ENCODE measurements at places on chromosomes 7 and 10.

GRCh38 chr7:2782121-2782520 lies 62.0 kb downstream of the GNA12 start:
- no peak for DNase-seq

GRCh38 chr10:17226891-17227303 lies 1.1 kb upstream of the VIM start:
- DNase-seq: no peak

DNA sequence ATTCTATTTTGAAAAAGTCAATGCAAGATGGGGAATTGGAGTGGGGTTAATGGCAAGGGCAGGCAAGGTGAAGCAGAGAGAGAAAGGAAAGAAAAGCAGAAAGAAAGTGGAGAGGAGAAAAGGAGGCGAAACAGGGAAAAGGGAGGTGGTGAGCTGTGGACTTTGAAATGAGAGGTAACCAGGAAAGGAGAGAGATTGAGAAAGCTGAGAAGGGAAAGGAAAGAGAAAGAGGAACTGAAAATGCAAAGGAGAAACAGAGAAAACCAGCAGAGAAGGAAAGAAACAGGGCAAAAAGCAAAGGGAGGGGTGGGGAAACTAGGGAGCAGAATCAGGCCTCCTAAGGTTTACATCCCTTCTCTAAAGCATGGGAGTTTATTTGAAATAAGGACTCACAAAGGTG lies 72.5 kb upstream of the TPK1 start:
- no peak for DNase-seq

- no peak for DNase-seq
Observed at GRCh38 chr10:70352401-70353097, 29.9 kb downstream of the LRRC20 start.

DNA sequence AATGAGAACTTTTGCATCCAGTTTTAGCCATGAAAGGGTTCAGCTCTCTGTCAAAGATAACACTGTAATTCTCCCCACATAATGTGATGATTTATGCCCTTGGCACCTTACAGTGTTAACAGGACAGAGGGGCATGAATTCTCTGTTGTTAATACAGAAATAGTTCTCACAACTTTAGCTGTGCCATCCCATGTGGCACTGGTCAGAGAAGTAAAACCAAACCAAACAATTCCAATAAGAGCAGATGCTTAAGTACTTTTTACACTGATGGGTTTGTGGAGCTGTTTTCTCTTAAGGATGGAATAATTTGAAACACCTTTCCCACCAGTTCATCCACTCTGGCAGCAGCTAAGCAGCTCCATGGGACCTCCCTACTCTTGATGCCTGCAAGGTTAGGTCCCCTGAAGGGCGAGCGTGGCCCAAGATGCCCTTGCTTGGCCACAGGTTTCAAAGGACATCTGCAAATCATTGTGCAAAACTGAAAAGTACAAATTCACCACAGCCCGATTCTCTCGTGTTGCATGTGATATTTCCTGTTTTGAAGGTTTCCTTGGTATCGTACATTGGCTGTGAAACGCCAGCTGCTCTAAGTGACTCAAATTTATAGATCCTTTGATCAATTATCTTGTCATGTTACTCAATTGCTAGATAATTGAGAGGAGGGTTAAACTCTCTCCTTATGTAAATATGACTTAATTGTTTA lies 82.5 kb upstream of the CREB5 start:
- DNase-seq: no peak

GRCh38 chr10:125549653-125550052 lies 133.3 kb downstream of the TEX36 start:
- DNase-seq: no peak

Data from stimulated activated CD4-positive, alpha-beta T cell treated with anti-CD3 and anti-CD28 coated beads, Interleukin-2, amount 100 ng/mL, for 48 hours (primary cell).